ENCODE measurements at places on chromosomes 6 and 20. TPM values are rescaled to one million over a fixed set of nuclear protein-coding genes. Genes with fewer than 3 reads are reported as not detected.
A peak's percentile ranks its signal among the peaks of the same experiment; 100 is the strongest.

RIPOR3 gene
- total RNA-seq = 8.2 TPM

DEFB123 gene
- not detected for total RNA-seq

OOEP gene
- total RNA-seq = not detected

ESR1 gene
- 0.99 TPM for total RNA-seq

MTFR2 gene
- total RNA-seq = not detected

CDK19 gene
- 23.2 TPM for total RNA-seq

RNF182 gene
- 0.27 TPM for total RNA-seq

RBBP8NL gene
- total RNA-seq = 0.20 TPM

OR12D2 gene
- not detected for total RNA-seq

ZNF831 gene
- total RNA-seq = 0.15 TPM

CLVS2 gene
- 0.27 TPM for total RNA-seq

SLC4A11 gene
- total RNA-seq = 3.3 TPM

EMILIN3 gene
- total RNA-seq = 1.1 TPM

- no peaks in the 10 kb centered on the region for H3K36me3 ChIP-seq
- no peak for ATAC-seq
- H3K27ac ChIP-seq = peak overlapping the region; percentile 100
- H3K27me3 ChIP-seq = no peaks in the 10 kb centered on the region
- H3K4me1 ChIP-seq = peaks cover 31% of the 10 kb centered on the region
- no peak overlapping the region for H3K4me3 ChIP-seq
Observed at GRCh38 chr20:17557675-17558006, 12.2 kb upstream of the DSTN start.

GRCh38 chr6:16676978-16677377, 84.3 kb downstream of the ATXN1 start:
- ATAC-seq = no peak
- H3K36me3 ChIP-seq = no peaks in the 10 kb centered on the region
- peak overlapping the region; percentile 1 for H3K27ac ChIP-seq
- H3K4me1 ChIP-seq = peaks cover 11% of the 10 kb centered on the region
- no peak overlapping the region for H3K4me3 ChIP-seq

- no peaks in the 10 kb centered on the region for H3K27me3 ChIP-seq
- H3K36me3 ChIP-seq = no peaks in the 10 kb centered on the region
- no peak for ATAC-seq
- H3K27ac ChIP-seq = no peak overlapping the region
- H3K4me1 ChIP-seq = peaks cover 34% of the 10 kb centered on the region
- H3K4me3 ChIP-seq = no peak overlapping the region
Observed at GRCh38 chr6:36631326-36632011, 37.3 kb downstream of the SRSF3 start.

DNA sequence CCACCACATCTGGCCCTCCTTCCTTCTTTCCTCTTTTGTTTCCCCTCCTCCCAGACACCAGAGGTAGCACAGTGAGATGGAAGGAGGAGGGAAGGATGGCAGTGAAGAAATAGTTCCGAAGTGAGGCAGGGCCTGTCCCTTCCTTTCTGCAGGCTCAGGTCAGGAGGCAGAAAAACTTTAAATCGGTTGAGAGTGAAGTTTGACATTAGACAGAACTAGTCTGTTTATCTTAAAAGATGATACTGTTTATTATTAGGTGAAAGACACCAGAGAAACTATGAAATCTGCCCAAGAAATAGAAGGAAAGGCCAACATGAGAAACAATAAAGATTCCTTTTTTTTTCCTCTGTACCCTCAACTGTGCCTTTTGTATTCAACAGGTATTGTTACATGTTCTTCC, 670.3 kb downstream of the UTRN start:
- no peaks in the 10 kb centered on the region for H3K4me1 ChIP-seq
- no peak for ATAC-seq

GRCh38 chr6:47780510-47781356, 1.1 kb upstream of the OPN5 start:
- H3K27ac ChIP-seq = no peak overlapping the region
- ATAC-seq = peak; percentile 86
- no peaks in the 10 kb centered on the region for H3K27me3 ChIP-seq
- H3K4me3 ChIP-seq = no peak overlapping the region

GRCh38 chr6:145214570-145214969, 520.8 kb downstream of the EPM2A start:
- no peaks in the 10 kb centered on the region for H3K4me1 ChIP-seq
- H3K36me3 ChIP-seq = no peaks in the 10 kb centered on the region
- H3K27ac ChIP-seq = no peak overlapping the region
- H3K27me3 ChIP-seq = no peaks in the 10 kb centered on the region
- no peak for ATAC-seq

DNA sequence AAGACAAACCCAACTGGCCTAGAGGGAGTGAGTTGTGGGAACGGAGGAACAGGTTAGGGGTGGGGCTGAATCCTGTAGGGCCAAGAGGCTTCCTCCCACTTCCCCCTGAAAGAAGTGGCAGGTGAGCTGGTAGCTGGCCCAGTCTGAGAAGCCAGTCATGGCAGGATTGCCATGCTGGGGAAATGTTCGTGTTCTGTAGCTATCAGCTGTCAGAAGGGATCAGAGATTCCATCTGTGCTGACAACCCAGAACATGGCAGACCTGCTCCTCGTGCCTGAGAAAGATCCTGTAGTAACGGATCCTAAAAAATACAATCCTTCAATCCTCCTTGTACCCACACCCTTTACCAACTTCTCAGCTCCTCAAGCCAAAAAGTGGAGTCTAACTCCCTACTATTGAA, 43.0 kb downstream of the BANF2 start:
- ATAC-seq = no peak
- H3K36me3 ChIP-seq = no peaks in the 10 kb centered on the region
- H3K4me1 ChIP-seq = no peaks in the 10 kb centered on the region
- no peak overlapping the region for H3K4me3 ChIP-seq

GRCh38 chr6:149014631-149015534, 268.1 kb downstream of the UST start:
- H3K4me3 ChIP-seq = no peak overlapping the region
- H3K27me3 ChIP-seq = no peaks in the 10 kb centered on the region

DNA sequence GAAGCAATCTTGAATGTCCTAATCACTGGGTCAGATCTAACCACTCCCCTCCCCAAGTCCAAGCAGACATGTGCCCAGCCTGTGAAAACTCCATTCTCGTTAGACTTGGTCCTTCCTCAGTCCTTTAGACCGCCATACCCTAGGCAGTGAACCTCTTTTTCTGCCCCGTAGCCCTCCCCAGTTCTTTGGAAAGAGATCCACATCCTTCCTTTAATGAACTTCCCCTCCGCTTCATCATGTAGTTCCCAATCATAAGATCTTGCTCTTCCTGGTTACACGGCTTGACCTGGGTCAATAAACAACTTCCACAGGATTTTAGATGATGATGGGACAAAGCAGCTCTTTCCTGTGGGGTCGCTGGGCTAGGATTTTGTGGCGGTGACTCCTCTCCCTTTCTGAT, 9.6 kb downstream of the AHCY start:
- H3K4me3 ChIP-seq = no peak overlapping the region
- no peaks in the 10 kb centered on the region for H3K27me3 ChIP-seq
- peaks cover 73% of the 10 kb centered on the region for H3K36me3 ChIP-seq
- H3K4me1 ChIP-seq = no peaks in the 10 kb centered on the region
- H3K27ac ChIP-seq = no peak overlapping the region
- no peak for ATAC-seq

GRCh38 chr6:125739364-125739763, 10.1 kb upstream of the HEY2 start:
- H3K36me3 ChIP-seq = no peaks in the 10 kb centered on the region
- H3K4me3 ChIP-seq = no peak overlapping the region
- H3K4me1 ChIP-seq = no peaks in the 10 kb centered on the region
- ATAC-seq = no peak

DNA sequence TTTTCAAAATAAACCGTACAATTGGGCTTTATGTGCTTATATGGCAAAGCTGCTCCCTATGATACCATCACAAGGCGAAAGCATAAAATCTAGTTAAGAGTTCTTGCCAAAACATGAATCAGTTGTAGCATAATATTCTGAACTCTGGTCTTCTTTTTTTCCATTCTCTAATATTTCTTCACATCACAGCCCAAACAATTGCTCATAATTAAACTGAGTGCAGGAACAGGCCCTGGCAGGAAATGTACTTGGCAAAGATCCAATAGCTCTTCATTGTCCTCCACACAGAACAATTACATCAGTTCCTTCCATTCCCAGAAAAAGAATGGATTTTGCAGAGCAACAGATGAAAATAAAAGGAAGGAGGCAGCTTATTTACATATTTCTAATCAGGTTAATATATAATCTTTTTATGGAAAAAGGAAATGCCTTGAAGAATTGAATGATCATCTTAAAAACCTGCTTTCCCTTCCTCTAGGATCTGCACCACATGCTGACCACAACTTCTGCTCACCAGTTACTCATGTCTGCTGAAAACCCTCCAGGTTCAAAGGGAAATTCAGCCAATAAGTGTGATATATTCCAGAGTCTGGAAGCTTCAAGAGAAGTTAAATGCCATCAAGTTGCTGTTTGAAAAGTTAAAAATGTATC, 123.3 kb upstream of the COL21A1 start:
- no peaks in the 10 kb centered on the region for H3K27me3 ChIP-seq
- peak; percentile 75 for ATAC-seq

DNA sequence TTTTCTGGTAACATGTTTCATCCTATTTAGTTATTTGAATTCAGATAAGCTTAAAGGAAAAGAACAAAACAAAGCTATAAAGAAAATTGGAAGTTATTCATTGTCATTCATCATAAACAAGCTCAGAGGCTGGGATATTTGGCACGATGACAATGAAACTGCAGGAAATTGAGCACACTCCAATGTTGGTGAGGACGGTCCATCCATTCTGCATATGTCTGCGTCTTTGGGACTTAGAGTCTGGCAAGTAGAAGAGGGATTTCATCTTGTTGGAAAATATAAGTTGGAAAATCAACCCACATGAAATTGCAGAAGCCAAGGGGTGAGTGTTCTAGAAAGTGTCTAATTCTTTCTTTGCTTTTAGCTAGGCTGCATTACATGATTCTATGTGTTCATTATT, 78.4 kb downstream of the HDGFL1 start:
- H3K27ac ChIP-seq = no peak overlapping the region
- H3K4me1 ChIP-seq = no peaks in the 10 kb centered on the region
- no peak for ATAC-seq
- no peak overlapping the region for H3K4me3 ChIP-seq

GRCh38 chr6:31272836-31273626, 1.1 kb upstream of the HLA-C start:
- no peaks in the 10 kb centered on the region for H3K27me3 ChIP-seq
- H3K4me1 ChIP-seq = peaks cover 4% of the 10 kb centered on the region
- H3K27ac ChIP-seq = peak overlapping the region; percentile 99
- peaks cover 10% of the 10 kb centered on the region for H3K36me3 ChIP-seq
- H3K4me3 ChIP-seq = peak overlapping the region; percentile 96
- no peak for ATAC-seq

GRCh38 chr6:109455437-109456110, at the start of gene MICAL1:
Gene MICAL1 (minus strand): TSS chr6:109455772. CDS start chr6:109454196, 1,576 bp downstream.
- ATAC-seq = peak; percentile 73
- no peaks in the 10 kb centered on the region for H3K4me1 ChIP-seq
- H3K27ac ChIP-seq = peak within 1 kb of the TSS; percentile 76

- H3K27ac ChIP-seq = no peak overlapping the region
- H3K36me3 ChIP-seq = no peaks in the 10 kb centered on the region
- ATAC-seq = peak; percentile 50
- H3K27me3 ChIP-seq = no peaks in the 10 kb centered on the region
Observed at GRCh38 chr6:134341999-134342567, 24.2 kb upstream of the SGK1 start.

DNA sequence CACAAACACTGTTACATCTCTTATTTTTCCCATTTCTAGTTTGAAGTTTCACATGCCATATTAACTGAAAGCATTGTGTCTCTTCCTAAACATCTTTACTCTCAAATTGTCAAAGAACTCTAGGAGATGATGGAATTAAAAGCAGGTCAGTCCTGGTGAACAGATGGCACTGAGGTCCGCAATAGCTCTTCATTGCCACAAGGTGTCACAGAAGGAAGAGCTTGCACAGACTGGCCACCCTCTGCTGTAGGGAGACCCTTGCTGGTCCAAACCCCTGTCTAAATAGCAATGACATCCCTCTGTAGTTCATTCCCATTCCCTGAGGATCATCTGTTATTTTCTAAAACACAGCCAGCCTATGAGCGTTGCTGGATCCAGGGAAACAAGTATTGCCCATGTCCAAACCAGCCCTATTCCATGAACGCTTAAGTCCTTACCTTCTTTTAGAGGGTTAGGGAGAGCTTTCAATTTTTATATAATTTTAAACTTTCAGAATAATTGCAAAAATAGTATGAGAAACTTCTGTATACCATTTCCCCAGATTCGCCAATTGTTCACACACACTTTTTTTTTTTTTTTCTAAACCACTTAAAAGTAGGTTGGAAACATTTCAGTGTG, 10.1 kb upstream of the HDAC2 start:
- H3K27me3 ChIP-seq = no peaks in the 10 kb centered on the region
- H3K36me3 ChIP-seq = no peaks in the 10 kb centered on the region
- no peak overlapping the region for H3K27ac ChIP-seq
- ATAC-seq = no peak
- H3K4me1 ChIP-seq = no peaks in the 10 kb centered on the region

DNA sequence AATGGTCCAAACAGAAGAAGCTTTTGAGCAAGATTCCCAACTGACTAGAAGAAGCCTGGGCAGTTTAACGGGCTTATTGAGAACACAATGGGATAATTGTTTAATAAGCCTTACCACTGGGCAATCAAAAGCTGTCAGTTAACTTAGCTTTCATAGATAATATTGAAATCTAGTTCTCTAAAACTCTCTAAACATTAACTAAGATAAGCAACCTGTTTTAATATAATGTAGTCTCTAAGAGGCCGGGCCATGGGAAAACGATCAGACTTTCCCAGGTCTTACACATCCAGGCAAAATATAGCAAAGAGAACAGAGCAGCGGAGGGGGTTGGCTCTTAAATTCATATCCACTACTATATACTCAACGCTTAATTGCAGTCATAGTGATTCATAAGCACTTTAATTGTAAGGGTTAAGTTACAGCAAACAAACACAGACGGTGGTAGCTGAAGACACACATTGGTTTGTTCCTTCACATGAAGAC, 128.0 kb upstream of the FAM83B start:
- H3K27me3 ChIP-seq = no peaks in the 10 kb centered on the region
- no peaks in the 10 kb centered on the region for H3K4me1 ChIP-seq
- no peak overlapping the region for H3K27ac ChIP-seq
- no peaks in the 10 kb centered on the region for H3K36me3 ChIP-seq
- ATAC-seq = no peak

DNA sequence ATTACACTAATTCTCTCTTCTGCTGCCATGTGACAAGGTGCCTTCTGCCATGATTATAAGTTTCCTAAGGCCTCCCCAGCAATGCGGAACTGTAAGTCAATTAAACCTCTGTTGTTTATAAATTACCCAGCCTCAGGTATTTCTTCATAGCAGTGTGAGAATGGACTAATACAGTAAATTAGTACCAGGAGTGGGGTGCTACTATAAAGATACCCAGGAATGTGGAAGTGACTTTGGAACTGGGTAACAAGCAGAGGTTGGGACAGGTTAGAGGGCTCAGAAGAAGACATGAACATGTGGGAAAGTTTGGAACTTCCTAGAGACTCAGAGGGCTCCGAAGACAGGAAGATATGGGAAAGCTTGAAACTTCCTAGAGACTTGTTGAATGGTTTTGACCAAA, 34.8 kb downstream of the MICA start:
- H3K27me3 ChIP-seq = no peaks in the 10 kb centered on the region
- H3K36me3 ChIP-seq = no peaks in the 10 kb centered on the region
- no peak for ATAC-seq
- no peak overlapping the region for H3K27ac ChIP-seq
- peaks cover 7% of the 10 kb centered on the region for H3K4me1 ChIP-seq
- no peak overlapping the region for H3K4me3 ChIP-seq

All from gastroesophageal sphincter (tissue), 4 donors.